ENCODE measurements at places on chromosomes 6 and 20.
A peak's percentile ranks its signal among the peaks of the same experiment; 100 is the strongest.

DNA sequence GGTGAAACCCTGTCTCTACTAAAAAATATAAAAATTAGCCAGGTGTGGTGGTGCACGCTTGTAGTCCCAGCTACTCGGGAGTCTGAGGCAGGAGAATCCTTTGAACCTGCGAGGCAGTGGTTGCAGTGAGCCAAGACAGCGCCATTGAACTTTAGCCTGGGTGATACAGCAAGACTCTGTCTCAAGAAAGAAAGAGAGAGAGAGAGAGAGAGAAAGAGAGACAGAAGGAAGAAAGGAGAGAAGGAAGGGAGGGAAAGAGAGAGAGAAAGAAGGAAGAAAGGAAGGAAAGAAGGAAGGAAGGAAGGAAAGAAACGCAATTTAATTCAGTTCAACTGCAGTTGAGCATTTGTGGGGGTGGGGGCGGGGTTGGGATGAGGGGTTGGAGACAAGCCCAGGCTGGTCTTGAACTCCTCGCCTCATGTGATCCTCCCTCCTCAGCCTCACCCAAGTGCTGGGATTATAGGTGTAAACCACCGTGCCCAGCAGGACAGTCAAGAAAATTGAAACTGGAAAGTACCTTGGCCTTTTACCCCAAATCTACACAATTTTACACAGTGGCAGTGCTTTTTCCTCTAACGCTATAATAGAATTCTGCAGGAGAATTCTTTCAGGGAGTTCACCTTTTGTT, 30.5 kb downstream of the TRIM27 start:
- DNase-seq = no peak

GRCh38 chr6:15417811-15418210, 171.9 kb downstream of the JARID2 start:
- no peak for DNase-seq

DNA sequence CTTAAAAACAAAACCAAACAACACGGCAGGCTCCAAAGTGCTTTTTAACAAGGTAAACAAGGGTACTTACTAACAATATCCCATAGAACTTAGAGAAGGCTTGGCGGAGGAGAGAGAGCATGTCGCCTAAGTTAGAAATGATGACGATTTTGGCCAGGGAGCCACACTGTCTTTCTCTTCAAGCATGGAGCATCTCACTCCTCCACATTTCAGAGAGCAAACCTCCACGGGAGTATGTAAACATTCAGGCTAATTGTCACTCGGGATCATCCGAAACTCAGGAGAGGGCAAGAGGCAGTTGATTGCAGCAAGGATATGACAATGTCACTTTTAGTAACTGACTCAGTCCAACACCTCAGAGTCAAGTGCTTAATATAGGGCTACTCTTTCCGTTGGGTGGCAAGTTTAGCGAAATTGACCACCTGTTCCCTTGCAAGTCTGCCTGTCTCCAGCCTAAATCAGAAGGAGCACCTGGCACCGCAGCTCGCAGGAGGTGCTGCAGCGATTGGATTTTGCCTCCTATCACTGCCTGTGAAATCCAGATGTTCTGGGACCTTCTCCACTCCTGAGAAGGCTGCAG, 65.8 kb upstream of the RPS6KA2 start:
- peak; percentile 10 for DNase-seq

DNA sequence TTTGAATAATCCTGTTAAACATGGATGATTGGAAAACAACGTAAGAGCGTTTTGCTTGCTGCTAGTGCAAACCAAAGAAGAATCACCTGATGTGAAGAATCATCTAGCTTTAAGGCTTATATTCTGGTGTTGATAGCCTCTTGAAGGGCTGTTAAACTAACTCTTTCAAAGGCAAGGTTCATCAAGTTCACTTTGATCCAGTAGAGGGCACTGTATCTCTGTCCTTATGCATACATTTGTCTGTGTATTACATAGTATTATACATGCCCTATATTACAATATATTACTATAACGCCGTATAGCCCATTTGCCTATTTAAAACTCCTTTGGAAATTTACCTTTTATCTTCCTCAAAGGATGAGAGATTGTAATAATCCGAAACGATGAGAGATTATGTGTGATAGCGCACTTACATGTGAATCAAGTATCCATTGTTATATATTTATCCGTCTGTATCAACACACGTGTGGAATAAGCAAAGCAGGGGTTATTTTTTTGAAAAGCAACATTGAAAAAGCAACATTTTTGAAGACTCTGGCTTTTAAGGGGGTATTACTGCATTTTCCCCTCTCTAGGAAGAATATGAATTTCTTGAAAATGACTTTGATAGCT, 50.8 kb upstream of the NRN1 start:
- peak; percentile 22 for DNase-seq

- no peak for DNase-seq
Measured at GRCh38 chr6:12208190-12208589, 82.0 kb upstream of the EDN1 start.

GRCh38 chr6:168826078-168826390, 385.1 kb downstream of the SMOC2 start:
- no peak for DNase-seq

GRCh38 chr6:26103141-26103769, 16.0 kb downstream of the HFE start:
- DNase-seq = no peak

GRCh38 chr6:170461556-170462365, 91.3 kb downstream of the PSMB1 start:
- no peak for DNase-seq

DNA sequence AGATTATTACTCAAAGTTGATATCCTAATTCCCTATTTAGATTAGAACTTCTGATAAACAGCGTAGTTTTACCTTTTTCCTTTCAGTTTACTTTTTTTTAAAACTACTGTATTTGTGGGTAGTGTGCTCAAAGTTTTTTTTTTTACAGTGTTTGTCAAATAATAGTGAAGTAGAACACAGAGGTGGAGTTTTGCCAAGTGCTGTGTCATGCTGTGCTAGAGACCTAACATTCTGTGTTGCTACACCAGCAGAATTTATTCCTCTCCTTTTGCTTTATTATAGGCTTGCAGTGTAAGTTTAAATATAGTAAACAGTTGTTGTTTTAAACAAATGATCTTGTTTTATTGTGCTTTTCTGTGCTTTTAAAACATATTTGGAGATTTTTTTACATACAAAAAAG, 125.4 kb downstream of the HIVEP1 start:
- no peak for DNase-seq

GRCh38 chr6:42227173-42227850, 9.7 kb upstream of the MRPS10 start:
- DNase-seq = no peak

DNA sequence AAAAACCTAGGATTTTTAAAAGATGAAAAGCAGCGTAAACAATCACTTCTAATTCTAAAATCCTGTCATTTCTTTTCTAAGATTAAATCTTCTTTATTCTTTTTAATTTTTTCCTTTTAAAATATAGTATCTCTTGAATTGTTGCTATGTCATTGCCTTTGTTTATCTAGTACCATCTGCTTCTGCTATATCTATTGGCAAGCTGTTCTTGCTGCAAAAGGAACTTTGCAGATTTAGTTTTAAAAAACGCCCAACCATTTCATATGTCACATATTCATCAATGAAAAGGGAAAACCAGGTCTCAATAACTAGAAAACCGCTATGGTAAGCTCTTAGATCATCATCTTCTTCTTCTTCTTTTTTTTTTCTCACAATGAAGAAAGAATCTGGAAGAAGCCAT, 11.5 kb upstream of the EEF1A1 start:
- no peak for DNase-seq

DNA sequence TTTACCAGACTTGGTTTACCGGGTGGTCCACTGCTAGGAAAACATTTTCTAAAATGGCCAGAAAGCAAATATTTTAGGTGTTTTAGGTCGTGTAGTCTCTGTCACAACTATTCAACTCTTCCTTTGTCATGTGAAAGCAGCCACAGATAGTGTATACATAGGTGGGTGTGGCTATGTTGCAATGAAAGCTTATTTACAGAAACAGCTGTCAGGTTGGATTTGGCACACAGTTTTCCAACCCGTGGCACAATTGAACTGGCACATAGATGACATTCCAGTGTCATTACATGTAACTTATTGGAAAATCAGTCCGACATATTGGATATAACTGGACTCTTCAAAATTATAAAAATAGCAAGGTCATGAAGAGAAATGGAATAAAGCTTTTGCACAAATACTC, 68.9 kb upstream of the KCNQ5 start:
- DNase-seq = peak; percentile 82

- DNase-seq = no peak
Measured at GRCh38 chr20:52103335-52103912, 88.2 kb downstream of the ZFP64 start.

GRCh38 chr6:28347119-28347518, 2.6 kb upstream of the ZKSCAN3 start:
- DNase-seq = no peak

DNA sequence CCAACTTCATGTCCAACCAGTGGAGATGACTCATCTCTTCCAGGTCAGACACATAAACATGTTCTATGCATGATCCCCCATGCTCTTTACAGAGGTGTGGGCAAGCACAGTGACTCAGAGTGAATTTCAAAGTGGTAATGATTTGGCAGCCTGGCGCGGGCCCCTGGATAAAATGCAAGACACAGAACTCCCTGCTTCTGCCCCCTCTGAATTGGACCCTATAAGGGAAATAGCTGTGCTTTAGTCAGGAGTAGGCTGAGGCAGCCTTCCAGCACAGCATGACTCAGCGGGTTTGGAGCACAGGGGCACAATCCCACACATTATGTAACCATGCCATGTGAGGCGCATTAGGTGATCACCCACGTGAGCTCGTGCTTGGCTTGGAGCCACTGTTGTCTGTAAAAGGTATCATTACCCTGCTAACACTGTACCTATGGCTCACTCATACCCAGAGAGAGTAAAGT, 127.4 kb downstream of the C6orf118 start:
- DNase-seq = no peak

- DNase-seq = no peak
Measured at GRCh38 chr20:57024849-57025248, 241.6 kb downstream of the BMP7 start.

DNA sequence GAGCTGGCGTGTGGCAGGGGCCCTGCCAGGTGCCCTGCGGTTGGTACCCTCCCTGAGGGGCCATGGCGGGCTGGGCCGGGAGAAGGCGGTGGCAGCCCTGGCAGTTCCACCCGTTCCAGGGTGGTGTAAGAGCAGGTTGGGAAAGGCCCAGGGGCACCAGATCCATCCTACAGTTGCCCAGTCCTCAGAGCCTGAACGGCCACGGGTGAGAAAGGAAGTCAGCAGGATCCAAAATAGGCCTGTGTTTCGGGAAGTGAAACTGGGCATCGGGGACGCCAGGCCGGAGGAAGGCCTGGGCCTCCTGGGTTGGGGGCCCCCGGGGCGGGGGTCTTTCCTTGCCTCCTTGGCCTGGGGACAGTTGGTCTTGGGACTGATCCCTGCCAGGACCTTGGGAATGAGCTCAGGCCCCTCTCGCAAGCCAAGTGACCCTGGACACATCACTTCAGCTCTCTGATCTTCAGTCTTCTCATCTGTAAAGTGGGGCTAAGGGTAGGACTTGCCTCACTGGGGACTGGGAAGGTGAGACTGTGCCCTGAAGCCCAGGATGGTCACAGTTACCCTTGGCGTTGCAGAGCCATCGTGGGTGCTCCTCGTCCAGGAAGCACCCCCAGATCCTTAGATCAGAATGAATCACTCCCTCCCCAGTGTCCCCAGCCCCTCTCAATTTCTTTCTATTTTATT, 18.1 kb upstream of the NOL4L start:
- no peak for DNase-seq

- no peak for DNase-seq
Measured at GRCh38 chr6:162251257-162251656, 476.3 kb downstream of the PRKN start.

- DNase-seq = no peak
Measured at GRCh38 chr20:2596673-2597279, 55.7 kb upstream of the NOP56 start.

- DNase-seq = peak; percentile 78
Measured at GRCh38 chr6:125363039-125363823, 61.5 kb upstream of the HDDC2 start.

GRCh38 chr20:11551479-11551878, 366.2 kb upstream of the BTBD3 start:
- DNase-seq = no peak

DNA sequence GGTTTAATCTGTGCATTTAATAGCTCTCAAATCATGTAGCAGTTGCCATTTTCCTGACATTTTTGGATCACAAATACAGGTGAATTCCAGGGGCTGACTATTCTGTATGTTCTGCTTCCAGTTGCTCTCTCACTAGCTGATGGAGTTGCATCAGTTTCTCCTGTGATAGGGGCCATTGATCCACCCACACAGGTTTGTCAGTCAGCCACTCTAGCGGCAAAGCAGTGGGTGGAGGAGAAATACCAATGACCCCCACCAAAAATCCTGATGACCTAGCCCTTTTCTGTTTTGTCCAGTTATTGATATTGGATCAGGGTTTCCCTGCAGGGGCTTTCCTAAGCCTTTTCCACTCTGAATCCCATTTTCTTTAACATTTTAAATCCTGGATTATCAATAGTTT, 72.3 kb upstream of the BTN3A2 start:
- no peak for DNase-seq

GRCh38 chr20:43936805-43937204, 22.2 kb downstream of the TOX2 start:
- DNase-seq = peak; percentile 34

- DNase-seq = no peak
Measured at GRCh38 chr6:113636357-113636824, 220.8 kb upstream of the MARCKS start.

DNA sequence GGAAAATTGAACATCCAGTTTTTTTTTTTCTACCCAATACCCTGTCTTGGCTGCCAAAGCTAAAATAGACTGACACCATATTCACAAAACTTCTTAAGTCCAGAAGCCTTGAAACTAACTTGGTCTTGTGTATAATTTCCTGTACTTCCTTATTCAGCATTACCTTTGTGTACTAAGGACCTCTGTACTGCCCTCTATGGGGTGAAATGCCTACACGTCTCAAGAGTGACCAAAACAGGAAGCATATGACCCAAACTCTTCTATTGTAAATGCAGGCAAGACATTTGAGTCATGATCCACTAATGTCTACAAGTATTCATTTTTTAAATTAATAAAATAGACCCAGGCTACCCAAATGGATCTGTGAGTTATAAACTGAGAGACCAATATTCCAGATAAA, 50.4 kb downstream of the HMGCLL1 start:
- no peak for DNase-seq

GRCh38 chr6:41560431-41561192, 14.4 kb downstream of the FOXP4 start:
- DNase-seq = no peak

Data from NCI-H345 (cell line).